ENCODE measurements at places on chromosomes 12 and 14.

- no peak for DNase-seq
Measured at GRCh38 chr12:884746-885414, 64.6 kb downstream of the RAD52 start.

DNA sequence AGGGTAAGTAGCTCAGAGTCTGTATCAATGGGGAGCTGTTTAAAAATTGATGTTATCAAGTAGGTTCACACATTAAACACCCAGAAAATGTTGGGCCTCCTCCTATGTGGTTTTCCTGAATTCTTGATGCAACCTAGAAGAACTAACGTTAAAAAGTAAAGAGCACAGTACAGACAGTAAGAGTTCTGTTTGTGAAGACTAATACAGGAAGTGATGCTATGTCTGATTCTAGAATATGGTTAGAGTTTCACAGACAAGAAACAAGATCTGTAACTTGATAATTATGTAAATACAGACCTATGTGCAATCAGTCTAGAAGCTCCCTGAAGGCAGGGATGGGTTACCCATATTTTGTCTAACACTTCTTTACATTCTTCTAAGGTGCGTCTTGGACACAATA lies 214.9 kb upstream of the BTG1 start:
- DNase-seq = no peak

- peak; percentile 54 for DNase-seq
Measured at GRCh38 chr12:27635349-27635972, 60.8 kb upstream of the REP15 start.

DNA sequence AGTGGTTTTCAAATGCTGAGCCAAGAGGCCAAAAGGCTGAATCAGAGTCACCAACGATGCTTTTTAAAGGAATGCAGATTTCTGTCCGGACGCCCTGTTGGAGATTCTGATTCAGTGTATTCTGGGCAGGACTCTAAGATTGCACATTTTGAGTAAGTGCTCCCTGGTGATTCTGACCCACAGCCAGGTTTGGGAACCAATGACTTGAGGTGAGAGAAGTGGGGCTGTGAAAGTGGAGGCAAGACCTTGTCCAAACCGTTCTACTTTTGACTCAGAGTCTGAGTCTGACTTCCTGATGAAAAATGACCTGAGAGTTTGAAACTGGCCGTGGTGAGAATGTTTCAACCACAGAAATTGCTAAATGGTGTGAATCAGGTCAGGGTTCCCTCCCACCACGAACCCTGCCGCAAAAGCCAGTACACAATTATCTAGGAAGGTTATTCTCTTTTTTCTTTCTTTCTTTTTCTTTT lies 90.2 kb downstream of the NTN4 start:
- peak; percentile 74 for DNase-seq

- peak; percentile 87 for DNase-seq
Measured at GRCh38 chr14:52951681-52952554, 1.1 kb upstream of the FERMT2 start.

DNA sequence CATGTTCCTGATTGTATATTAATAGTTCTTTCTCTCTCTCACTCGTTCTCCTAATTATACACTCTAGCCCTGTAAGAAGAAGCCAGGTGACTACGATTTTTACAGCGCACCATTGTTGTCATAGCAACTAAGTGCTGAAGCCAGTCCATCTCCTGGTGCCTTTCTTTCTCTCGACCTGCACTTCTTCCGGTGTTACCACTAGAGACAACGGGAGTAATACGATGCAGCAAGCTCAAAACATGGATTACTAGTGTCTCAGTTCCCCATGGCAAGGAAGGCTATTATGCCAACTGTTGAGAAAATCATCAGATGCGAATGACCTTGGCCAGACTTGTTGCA lies 40.8 kb upstream of the DCD start:
- DNase-seq = no peak

GRCh38 chr12:71694099-71694820 lies 8.4 kb downstream of the TMEM19 start:
- DNase-seq = peak; percentile 58

GRCh38 chr12:115569345-115570068 lies 708.0 kb downstream of the MED13L start:
- DNase-seq = no peak

GRCh38 chr12:105457026-105457425 lies 126.5 kb downstream of the C12orf75 start:
- DNase-seq = peak; percentile 28

- DNase-seq = no peak
Measured at GRCh38 chr14:75459099-75459741, 31.4 kb downstream of the JDP2 start.

DNA sequence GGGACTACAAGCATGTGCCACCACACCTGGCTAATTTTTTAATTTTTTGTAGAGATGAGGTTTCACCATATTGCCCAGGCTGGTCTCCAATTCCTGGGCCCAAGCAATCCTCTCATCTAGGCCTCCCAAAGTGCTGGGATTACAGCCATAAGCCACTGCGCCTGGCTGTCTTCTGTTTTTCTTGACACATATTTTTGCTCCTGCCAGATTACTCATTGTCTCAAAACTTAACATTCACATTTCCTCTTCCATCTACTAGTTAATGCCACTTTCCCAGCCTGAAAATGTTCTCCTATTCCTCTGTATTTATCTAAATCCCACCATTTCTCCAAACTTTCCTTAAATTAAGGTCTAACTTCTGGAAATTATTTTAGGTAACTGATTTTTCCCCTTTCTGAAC lies 36.2 kb upstream of the KCNH3 start:
- peak; percentile 38 for DNase-seq

DNA sequence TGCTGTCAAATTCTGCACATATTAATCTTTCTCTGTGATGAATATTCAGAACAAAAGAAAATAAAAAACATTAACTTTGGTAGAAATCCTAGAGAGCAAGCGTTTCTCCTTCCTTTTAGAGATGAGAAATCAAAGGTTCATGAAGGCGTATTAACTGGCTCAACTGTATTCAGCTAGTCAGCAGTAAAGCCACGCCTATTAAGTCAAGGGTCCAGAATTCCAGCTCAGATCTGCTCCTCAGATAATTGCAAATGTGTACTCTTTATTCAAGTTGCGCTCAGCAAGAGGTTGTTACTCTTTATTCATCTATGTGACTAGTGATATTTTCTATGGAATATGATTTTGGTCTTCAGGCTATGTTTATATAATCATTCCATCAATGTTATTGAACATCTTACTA lies 13.1 kb upstream of the POC1B start:
- no peak for DNase-seq

- DNase-seq = no peak
Measured at GRCh38 chr12:8678661-8679111, 16.1 kb upstream of the MFAP5 start.

DNA sequence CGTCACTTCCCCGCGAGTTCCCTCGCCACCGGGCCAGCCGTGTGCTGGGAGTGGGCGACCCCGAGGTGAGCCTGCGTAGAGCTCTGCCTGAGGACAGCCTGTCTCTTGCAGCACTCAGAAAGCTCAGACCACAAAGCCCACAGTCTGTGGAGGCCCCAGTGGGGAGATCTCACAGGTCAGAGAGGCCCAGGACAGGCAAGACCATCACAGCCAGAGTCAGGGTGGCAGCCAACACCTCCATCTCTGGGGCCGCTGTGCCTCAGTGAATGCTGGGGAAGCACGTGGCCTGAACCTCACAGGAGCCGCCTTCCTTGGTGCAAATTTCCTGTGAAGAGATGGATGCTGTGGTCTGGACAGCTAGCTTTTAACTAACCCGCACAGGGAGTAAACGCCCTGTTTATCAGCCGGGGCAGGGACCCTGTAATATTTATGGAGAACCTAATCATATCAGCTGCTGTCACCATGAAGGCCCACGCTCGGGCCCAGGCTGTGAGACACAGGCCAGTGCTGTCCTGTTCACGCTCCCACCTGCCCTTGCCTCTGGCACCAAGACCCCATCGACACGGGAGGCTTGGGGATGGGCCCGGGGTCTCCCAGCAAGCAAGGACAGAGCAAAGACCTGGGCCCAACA lies 56.9 kb downstream of the CDC42BPB start:
- no peak for DNase-seq

GRCh38 chr14:94011795-94012194 lies 14.3 kb upstream of the OTUB2 start:
- DNase-seq = peak; percentile 52

- DNase-seq = no peak
Measured at GRCh38 chr12:17137396-17137795, 531.4 kb upstream of the LMO3 start.

DNA sequence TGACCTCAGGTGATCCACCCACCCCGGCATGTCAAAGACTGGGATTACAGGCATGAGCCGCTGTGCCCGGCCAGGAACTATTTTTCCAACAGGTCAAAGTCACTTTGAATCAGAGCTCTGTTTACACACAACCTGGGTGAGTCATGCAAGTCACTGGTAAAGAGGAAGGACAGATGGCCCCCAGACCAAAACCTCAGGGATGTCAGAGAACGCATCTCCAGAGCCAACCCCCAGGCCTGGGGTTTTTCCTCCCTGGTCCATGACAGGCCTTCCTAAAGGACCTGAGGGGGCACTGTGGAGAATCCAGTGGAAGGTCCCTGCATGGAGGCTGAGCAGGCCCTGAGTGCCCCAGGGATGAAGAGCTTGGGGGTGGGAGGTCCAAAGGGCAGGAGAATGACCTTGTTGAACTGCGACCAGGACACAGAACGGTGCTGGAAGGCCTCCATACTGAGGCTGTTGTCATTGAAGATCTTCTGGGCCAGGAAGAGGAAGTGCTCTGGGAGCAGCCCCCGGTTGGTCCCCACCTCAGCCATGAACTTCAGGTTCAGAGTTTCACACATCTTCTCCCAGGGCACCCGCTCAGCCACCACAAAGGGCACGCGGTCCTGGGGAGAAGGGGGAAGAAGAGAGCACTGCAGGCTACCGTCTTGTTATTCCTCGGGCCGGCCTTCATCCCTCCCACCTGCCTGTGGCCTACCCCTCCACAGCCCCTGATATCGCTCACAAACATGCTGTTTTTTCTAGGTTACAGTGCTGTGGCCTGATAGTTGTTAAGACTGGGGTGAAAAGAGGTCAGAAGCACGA lies 9.1 kb downstream of the STAT6 start:
- DNase-seq = no peak

DNA sequence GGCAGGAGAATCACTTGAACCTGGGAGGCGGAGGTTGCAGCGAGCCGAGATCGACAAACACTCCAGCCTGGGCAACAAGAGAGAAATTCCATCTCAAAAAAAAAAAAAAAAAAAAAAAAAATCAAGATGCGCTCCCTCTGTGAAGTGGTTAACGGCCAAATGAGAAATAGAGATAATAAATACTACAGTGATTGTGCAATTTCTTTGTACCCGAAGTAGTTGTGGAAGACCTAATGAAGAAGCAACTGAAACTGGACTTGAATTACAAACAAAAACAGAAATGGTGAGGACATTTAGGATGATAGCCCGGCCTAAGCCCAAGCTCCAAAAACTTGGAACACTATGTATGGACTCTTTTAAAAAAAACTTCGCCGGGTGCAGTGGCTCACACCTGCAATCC lies 44.2 kb upstream of the CDK17 start:
- DNase-seq = no peak

GRCh38 chr14:34052658-34053014 lies 101.8 kb upstream of the EGLN3 start:
- peak; percentile 68 for DNase-seq

- no peak for DNase-seq
Measured at GRCh38 chr14:42437809-42438208, 831.1 kb downstream of the LRFN5 start.

DNA sequence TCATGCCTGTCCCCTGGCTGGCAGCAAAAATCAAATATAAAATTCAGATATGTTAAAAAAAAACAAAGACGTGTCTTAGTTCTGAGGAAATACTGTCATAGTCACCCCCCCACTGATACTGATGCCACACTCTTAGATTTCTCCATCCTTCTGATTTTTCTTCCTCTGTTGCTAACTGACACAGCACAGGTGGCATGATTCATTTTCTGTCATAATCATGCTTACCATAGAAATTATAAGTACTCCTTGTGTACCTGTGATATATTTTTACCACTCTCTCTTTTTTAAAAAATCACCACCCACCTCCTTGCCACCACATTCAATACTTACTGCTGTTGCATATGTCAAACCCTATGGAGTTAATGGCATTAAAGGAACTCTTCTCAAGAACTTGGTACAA lies 209.2 kb downstream of the PPM1H start:
- no peak for DNase-seq

- DNase-seq = peak; percentile 79
Measured at GRCh38 chr14:56244138-56244789, 126.1 kb downstream of the PELI2 start.

- DNase-seq = peak; percentile 10
Measured at GRCh38 chr12:120495186-120495730, 655 bp upstream of the DYNLL1 start.

GRCh38 chr12:123829561-123829960 lies 67.5 kb downstream of the DNAH10 start:
- no peak for DNase-seq

GRCh38 chr14:38629412-38629811 lies 373.5 kb upstream of the CLEC14A start:
- DNase-seq = no peak

GRCh38 chr12:40157336-40157735 lies 51.5 kb upstream of the SLC2A13 start:
- DNase-seq = no peak

DNA sequence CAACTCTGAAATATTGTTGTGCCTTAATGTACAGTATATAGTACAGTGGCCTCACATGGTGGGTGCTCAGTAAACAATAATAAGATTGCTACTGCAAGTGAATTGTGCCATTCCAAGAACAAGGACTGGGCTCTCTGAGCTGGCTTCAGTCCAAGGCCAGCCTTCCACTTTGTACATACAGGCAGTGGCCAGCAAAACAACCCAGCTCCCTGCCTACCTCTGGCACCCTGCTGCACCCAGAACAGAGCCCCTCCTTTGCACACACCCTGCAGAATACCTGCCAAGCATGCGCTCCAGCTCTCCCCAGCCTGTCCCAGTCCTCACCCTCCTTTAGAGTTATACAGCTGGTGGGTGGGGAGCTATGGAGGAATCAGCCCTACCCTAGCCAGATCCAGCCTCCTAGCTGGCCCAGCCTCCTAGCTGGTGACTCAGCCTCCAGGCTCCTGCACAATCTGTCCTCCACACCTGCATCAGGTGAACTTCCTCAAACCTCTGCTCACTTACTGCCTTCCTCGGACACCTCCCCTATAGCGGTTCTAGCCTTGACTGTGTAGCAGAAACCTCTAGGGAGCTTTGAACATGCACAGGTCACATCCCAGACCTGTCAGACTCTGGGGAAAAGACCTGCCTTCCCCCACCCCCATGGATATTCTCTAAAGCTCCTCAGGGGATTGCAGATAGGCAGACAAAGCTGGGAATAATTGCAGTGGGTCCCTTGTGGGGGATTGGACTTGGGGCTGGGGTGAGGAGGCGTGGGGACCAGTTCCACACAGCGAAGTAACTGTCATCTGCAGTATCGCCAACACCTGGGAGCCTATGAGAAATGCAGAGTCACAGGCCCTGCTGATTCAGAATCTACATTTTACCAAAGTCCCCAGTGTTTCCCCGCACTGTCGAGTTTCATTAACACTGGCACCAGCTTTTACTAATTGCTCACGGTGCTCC lies 17.9 kb downstream of the ZDHHC22 start:
- no peak for DNase-seq

- no peak for DNase-seq
Measured at GRCh38 chr12:70260646-70261045, 17.4 kb downstream of the CNOT2 start.

Measured in cardiac muscle cell (in vitro differentiated cells and primary cell).